Thoracic aorta (tissue), 2 donors: ENCODE measurements at places on chromosomes 3 and 15.

- DNase-seq = no peak
These were observed 26.9 kb upstream of the ZBBX start for GRCh38 chr3:167406876-167407492.

DNA sequence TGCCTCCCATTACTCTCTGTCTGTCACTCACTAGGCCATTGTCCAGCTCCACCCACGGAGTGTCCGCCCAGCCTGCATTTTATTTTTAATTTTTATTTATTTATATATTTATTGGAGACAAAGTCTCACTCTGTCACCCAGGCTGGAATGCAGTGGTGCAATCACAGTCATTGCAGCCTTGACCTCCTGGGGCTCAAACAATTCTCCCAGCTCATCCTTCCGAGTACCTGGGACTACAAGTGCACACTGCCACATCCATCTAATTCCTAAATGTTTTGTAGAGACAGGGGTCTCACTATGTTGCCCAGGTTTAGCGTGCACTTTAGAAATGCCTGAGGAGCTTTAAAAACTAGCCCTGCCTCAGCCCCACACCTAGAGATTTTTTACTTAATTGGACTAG is 141.5 kb downstream of the LIPC start:
- no peak for DNase-seq

GRCh38 chr3:146468234-146468633 is 1.1 kb downstream of the PLSCR2 start:
- no peak for DNase-seq

DNA sequence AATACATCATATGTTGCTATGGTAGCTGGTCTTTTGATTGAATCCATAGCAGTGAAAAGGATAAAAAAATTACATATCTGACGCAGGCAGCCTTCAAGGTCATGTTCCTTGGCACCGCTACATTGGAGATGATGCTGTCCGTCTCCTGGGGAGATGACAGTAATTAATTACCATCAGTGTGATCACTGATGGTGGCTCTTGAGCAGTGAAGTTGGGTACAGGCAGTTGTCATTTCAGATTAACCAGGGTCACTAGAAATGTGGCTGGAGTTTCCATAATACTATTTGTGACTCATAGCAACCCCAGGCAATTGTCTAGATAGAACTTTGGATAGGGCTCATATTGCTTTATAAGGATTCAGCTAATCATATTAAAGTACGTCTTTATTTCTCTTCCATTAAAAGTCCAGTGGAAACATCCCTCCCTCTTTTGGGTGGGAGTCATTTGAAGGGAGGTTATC is 136.3 kb downstream of the THSD4 start:
- no peak for DNase-seq
